Stimulated activated CD8-positive, alpha-beta memory T cell treated with anti-CD3 and anti-CD28 coated beads, Interleukin-7, amount 100 ng/mL, for 4 hours (primary cell): ENCODE measurements at places on chromosomes 3 and 15.

- DNase-seq = no peak
These were observed 41.7 kb downstream of the KIF15 start for GRCh38 chr3:44803298-44803697.

GRCh38 chr3:45417930-45418847 lies 29.8 kb downstream of the LARS2 start:
- no peak for DNase-seq

DNA sequence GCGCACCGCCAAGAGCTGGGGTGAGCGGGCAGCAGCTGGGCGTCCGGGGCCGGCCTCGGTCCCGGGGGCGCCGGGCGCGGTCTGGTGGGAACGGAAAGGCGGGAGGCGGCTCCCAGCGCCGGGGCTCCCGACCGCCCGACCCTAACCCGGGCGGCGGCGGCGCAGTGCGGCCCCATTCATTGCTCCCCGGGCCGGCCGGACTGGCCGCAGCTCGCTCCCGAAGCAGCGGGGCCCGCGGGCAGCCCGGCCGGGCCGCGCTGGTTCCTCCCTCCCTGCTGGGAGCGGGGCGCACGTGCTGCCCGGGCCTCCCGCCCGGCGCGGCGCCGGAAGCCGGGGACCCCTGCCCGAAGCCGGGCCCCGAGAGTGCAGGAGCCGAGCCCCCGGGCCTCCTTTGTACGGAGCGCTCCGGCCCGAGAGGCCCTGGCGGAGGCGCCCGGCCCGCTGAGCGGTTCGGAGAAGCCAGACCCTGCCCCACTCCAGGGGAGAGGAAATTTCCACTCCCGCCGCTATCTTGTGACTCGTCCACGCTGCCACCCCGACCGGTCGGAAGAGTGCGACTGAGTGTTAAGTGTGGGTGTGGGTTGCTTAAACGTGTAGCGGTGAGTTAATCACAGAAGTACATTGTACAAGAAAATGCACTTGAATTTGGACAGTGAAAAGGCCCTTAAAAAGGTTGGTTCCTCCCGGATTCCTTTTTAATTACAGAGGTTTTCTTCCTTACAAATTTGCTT lies 613 bp downstream of the ATP1B3 start:
- peak; percentile 71 for DNase-seq

DNA sequence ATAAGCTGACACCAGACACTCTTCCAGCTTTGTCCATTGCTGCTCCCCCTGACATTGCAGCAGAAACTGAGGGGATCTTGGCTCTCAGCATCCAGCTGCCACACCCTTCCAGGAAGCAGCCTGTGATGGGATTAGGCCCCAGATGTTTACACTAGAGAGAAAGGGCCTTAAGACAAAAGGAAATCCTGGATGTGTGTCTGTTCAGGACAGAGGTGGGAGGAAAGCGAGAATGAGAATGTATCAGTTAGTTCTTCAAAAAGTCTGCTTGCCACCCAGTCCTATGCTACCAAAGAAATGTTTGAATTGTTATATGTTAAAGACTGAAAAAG lies 58.8 kb downstream of the HES1 start:
- DNase-seq = no peak

DNA sequence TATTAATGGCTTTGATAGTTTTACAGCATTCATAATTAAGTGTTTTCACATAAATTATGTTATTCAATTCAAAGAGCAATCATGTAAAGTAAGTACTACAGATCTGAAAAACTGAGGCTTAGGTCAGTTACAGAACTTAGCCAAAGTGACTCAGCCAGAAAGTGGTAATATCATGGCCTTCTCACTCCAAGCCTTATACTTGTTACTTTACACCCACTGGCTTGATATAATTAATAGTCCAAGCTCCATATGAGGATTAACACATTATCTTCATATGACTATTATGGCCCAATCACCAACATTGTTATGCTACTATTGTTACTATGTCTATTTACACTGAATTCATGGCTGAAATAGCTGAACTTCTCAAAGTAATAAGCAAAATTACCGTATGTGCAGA lies 50.7 kb downstream of the TIGIT start:
- no peak for DNase-seq
